ENCODE measurements at places on chromosomes 11 and 22.

DNA sequence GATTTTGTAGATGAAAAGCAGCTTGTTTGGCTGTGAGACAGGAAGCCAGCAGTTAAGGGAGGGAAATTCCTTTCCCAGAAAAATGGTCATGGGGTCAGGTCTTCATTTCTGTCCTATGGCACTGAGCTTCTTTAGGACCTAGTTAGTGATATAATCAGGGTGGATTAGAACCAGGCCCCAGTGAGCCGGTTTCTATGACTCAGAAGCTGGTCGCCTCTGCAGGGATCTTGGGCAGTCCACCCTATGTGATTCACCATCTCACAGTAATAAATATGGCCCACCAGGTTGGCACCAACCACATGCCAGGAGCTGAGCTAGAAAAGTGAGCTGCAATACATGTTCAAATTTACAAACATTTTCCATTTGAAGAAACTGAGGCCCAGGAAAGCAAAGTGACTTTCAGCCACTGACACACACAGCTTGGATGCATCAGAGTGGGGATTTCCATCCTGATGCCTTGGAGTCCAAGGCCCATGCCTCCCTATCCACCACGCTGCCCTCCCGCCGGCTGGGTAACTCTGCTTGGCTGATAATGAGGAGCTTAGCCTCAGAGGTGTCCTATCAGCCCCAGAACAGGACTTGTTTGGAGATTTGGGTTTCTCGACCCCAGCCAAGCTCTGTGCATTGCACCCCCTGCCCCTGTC lies 42.0 kb downstream of the CD82 start:
- peak; percentile 36 for DNase-seq

DNA sequence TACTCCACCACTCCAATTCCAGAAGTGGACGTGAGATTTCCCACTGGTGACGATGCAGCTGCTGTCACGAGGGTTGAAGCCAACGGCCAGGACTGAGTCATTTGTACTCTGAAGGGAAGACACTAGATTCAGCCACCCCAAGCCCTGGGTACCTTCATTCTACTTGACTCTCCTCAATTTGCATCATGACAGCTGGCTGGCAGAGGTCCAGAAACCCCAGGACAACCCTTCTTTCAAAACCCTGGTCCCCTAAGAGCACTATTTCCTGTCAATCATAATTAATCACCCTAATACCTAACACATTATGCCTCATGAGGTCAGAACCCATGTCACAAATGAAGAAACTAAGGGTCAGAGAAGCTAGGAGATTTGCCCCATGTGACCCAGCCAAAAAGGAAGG lies 4.9 kb downstream of the EML3 start:
- DNase-seq, result no peak

- DNase-seq, result peak; percentile 36
Measured at GRCh38 chr11:27459191-27459590, 13.4 kb downstream of the LGR4 start.

GRCh38 chr11:94199136-94200130 lies 70.8 kb downstream of the PANX1 start:
- DNase-seq, result no peak

GRCh38 chr22:41830174-41830573 lies 2.7 kb upstream of the SREBF2 start:
- DNase-seq, result no peak

- DNase-seq, result no peak
Measured at GRCh38 chr11:12827369-12827768, 153.1 kb downstream of the TEAD1 start.

DNA sequence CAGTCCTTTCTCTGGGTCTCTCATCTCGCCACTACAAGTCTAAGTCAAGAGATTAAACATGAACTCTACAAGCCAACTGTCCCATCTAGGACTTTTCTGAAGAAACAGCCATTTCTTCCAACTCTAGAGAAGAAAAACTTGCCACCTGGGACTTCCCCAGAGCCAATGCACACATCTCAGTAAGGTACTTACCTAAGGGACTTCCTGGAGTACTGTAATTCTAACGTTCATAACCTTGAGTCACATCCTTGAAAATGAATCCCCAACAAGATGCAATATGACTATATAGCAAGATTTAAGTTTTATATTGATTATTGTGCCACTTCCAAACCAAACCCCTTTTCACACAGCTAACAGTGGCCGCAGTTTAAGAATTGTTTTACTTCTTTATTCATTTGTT lies 11.9 kb upstream of the ISX start:
- no peak for DNase-seq

DNA sequence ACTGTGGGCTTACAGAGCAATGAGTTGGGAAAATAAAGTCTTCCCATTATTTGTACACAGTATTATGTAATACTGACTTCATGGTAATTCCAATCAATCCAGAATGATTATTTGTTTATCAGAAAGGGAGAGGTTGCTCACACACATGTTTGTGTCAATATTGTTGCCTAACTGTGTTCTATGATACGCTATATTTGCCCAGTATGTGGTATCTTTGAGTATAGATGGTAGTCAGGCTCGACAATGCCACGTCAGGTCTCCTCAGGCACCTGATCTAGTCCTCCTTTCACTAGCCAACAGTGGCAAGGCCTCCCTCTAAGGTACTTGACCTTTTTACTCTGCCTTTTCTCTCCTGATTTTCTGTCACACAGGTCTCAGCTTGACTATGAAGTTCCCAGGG lies 5.3 kb downstream of the DNHD1 start:
- DNase-seq, result no peak

GRCh38 chr11:106344394-106344793 lies 266.9 kb downstream of the AASDHPPT start:
- peak; percentile 59 for DNase-seq

GRCh38 chr11:124623861-124624525 lies 1.3 kb downstream of the TBRG1 start:
- DNase-seq, result no peak

GRCh38 chr11:32318071-32319055 lies 117.0 kb downstream of the WT1 start:
- DNase-seq, result no peak

DNA sequence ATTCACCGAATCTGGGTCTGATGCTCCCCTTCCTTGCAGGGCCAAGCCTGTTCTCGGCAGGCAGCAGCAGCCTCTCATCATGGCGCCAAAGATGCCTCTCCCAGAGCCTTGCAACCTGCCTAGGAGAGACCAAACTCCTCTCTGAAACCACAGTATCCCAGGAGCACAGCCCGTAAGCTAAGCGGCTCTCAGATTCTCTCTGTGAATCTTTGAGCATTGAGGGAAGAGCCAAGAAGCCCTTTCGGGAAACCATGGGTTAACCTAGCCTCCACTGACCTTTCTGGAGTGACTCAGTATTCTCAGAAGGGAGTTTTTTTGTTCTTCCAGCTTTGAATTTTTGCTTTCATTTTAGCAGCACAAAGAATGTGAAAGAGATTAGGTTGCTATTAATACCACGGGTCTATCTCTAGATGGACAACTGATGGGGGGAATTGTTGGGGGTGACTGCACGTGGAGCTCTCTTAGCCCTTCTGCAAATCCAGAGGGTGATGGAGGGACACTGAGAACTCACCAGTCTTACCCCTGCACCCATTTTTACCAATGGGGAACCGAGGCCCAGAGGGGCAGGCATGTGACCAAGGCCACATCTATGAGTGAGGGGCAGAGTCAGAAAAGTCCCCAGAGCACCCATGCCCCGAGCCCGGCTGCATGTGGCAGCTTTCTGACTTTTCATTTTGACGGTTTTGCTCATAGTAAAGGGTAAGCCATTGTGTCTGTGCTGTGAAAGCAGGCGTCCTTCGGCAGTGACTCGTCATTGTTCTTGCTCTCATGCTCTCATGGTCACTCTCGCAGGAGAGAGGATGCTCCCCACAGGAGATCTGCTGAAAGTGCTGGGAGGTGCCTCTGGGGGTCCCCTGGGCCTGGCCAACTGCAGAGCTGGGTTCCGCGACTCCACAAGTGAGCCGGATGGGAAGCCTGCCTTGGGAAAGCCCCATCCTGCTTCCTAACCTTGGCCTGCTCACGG lies 36.0 kb downstream of the IRAG1 start:
- DNase-seq, result peak; percentile 77

GRCh38 chr11:124195189-124195734 lies 12.1 kb downstream of the OR10D3 start:
- peak; percentile 65 for DNase-seq

DNA sequence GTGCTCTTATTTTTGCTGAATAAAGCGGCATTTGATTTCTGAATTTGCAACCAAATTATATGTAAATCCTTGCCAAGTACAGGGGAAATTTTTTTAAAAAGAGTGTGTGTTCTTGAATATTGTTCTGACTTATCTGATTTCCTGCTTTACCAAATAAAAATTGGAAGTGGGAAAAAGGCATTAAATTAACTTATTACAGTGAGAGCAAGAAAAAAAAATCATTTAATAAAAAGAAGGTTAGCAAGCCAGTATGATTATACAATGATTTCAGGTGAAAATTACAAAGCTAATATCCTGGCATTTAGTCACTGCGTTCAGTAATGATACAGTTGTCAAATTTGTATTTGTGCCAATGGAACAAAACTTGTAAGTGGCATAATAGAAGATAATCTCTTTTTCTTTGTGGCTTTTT lies 82.1 kb upstream of the PPARA start:
- no peak for DNase-seq

GRCh38 chr11:48142889-48143288 lies 73.7 kb upstream of the OR4B1 start:
- DNase-seq, result no peak

Measured in fibroblast of skin of scalp (primary cell).